Heart right ventricle (tissue), 16 donors: ENCODE measurements at places on chromosomes 1 and 21. TPM values are rescaled to one million over a fixed set of nuclear protein-coding genes. Genes with fewer than 3 reads are reported as not detected.

DNA sequence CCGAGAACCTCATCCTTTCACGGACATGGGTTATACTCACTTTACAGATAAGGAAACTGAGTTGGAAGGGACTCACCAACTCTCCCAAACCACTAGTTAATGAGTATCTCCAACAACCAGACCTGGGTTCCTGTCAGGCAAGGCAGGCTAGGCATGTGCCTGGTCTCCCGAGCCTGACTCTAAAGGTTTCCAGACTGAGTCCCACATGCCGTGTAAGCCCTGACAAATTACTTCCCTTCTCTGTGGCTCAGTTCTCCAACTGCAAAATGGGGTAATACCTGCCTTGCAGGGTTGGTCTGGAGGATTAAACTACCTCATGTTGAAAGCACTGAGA, 34.3 kb downstream of the SSBP3 start:
- no peak for DNase-seq
- H3K27me3 ChIP-seq, result no peaks in the 10 kb centered on the region
- peaks cover 50% of the 10 kb centered on the region for H3K4me1 ChIP-seq
- H3K36me3 ChIP-seq, result peaks cover under 1% of the 10 kb centered on the region

Gene TRIM46
- total RNA-seq, result not detected

DNA sequence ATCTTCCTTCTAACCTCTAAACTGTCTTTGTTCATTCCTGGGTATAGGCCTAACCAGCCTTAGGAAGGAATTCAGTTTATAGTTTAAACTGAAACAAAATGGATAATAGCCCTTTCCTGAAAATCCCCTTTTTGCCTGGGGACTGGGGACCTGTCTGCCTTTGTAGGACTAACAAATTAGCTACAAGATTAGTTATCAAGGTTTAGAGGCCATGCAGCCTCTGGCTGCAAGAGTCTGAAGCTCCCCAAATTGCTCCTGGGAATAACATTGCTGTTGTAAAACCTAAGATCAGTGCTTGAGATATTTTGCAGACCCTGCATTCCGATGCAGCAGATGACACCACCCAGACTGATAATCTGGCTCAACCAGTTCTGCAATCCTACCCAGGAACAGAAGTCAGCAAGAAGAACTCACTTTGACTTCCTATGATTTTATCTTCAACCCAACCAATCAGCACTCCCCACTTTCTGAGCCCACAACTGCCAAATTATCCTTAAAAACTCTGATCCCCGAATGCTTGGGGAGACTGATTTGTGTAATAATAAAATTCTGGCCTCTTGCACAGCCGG, 96.6 kb upstream of the ETV3 start:
- H3K4me3 ChIP-seq, result no peak overlapping the region
- H3K36me3 ChIP-seq, result no peaks in the 10 kb centered on the region
- H3K27me3 ChIP-seq, result peaks cover 23% of the 10 kb centered on the region
- no peaks in the 10 kb centered on the region for H3K4me1 ChIP-seq

Gene CD1B
- total RNA-seq, result not detected

- no peak overlapping the region for H3K27ac ChIP-seq
- DNase-seq, result no peak
- no peaks in the 10 kb centered on the region for H3K4me1 ChIP-seq
- no peak overlapping the region for H3K4me3 ChIP-seq
- no peaks in the 10 kb centered on the region for H3K27me3 ChIP-seq
Observed at GRCh38 chr1:51926171-51926812, 47.8 kb upstream of the NRDC start.

DNA sequence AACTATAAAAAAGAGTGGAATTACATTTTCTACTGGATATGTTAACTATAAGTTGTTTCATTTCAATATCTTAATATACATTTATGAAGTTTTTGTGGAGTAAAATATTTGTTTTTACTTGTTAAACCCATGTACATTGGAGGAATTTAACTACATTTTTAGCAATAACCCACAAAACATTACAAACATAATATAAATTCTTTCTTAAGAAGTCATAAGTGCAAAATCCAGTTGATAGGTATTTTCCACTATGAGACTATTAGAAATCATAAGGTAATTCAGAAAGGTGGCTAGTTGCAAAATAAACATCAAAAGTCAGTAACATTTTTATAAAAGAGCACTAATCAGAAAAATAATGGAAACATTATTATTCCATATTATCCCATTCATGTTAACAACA, 73.9 kb upstream of the RRP15 start:
- no peak overlapping the region for H3K27ac ChIP-seq
- no peak overlapping the region for H3K4me3 ChIP-seq
- H3K36me3 ChIP-seq, result no peaks in the 10 kb centered on the region
- H3K4me1 ChIP-seq, result no peaks in the 10 kb centered on the region

DNA sequence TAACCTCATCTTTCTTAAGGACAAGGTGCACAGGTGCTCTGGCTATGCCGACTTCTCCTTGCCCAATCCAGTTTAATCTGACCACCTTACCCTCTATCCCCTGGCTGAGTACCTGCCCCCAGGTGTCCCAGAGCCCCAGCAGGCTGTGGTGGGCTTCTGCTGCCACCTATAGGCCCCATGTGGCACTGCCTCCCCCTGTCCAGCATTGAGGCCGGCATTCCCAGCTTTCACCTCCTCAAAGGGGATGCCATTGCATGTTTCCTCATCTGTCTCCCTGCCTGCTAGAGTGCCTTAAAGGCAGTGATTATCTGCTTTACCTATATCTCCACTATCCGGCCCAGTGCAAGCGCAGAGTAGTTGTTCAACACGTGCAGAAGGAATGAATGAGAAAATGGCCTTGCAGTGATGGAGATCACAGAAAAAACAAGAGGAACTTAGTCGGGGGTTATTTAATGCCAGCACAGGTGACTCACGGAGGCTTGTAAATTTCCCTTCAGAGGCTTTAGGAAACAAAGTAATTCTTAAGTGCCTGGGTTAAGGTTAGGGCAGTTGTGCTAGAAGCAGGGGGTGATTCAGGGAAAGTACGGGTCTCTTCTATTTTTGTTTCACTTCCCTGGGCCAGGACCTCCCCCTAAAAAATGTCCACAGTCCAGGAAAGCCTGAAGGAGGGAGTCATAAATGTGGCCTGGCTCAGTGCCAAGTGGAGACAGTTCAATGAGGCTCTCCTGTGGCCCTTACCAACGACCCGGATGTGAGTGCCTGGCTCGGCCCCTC, 131.8 kb upstream of the NGF start:
- DNase-seq, result peak; percentile 22
- H3K4me1 ChIP-seq, result no peaks in the 10 kb centered on the region
- H3K27ac ChIP-seq, result no peak overlapping the region
- H3K27me3 ChIP-seq, result no peaks in the 10 kb centered on the region
- H3K4me3 ChIP-seq, result no peak overlapping the region
- no peaks in the 10 kb centered on the region for H3K36me3 ChIP-seq

GRCh38 chr1:247496581-247497285, 38.8 kb upstream of the OR2B11 start:
- DNase-seq, result no peak
- H3K36me3 ChIP-seq, result no peaks in the 10 kb centered on the region
- H3K27ac ChIP-seq, result no peak overlapping the region
- H3K27me3 ChIP-seq, result peaks cover 13% of the 10 kb centered on the region
- no peak overlapping the region for H3K4me3 ChIP-seq
- no peaks in the 10 kb centered on the region for H3K4me1 ChIP-seq

Gene APOBEC4
- total RNA-seq, result not detected

DNA sequence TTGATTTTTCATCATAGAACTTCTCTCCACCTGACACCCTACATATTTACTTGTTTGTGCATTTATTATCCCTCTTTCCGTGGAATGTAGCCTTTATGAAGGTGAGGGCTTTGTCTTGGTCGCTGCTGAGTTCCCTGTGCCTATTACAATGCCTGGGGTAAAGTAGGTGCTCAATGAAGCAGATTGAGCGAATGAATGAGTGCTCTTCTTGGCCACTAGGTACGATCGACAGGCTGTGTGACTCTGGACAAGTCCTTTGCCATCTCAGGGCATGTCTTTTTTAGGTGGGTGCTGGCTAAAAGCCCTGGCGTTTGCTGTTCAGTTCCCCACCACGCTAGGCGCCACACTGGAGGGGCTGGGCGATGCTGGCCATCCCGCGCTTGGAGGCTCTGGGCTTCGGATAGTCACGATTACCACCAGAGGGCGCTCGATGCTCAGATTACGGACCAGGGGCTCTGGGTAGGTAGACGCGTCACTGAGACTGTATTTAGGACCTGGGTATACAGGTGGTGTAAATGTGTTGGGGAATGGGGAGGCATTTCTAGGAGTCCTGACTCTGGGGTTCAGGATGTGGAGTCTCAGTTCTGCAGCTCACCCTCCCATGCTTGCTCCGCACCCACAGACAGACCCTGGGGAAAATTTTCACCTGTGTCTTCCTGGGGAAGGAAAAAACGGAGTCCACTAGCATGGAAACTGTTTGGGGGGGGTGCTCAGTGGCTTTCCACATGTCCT, 71.0 kb upstream of the CSF3R start:
- DNase-seq, result peak; percentile 52
- no peaks in the 10 kb centered on the region for H3K36me3 ChIP-seq
- peaks cover 4% of the 10 kb centered on the region for H3K27me3 ChIP-seq
- no peak overlapping the region for H3K27ac ChIP-seq
- no peak overlapping the region for H3K4me3 ChIP-seq

DNA sequence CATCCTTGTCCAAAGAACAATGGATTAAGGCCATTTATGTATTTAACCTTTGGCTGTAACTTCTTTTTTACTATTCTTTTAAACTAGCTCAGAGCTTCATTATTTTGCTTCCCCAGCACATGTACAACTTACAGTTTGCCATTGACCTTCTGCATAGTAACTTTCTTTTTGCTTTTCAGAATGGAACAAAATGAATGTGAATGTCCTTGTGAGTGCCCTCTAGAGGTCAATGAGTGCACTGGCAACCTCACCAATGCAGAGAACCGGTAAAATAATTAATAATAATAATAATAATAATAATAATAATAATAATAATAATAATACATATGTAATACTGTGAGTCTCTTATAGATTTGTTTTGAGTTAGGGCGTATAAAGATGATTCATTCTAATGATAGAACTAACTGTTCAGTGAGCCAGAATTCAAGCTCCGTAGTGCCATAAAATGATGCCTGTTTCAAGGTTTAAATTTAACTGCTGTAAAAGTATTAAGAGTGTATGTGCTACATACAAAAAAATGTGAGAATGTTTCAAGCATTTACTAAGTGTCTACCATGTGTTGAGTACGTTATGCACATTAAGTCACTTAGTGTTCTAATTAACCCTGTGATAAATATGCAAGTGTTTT, 69.0 kb upstream of the RAVER2 start:
- H3K27ac ChIP-seq, result no peak overlapping the region
- DNase-seq, result no peak
- no peak overlapping the region for H3K4me3 ChIP-seq
- H3K27me3 ChIP-seq, result no peaks in the 10 kb centered on the region
- H3K36me3 ChIP-seq, result no peaks in the 10 kb centered on the region
- H3K4me1 ChIP-seq, result no peaks in the 10 kb centered on the region

Gene DNAJC8
- total RNA-seq, result 58.3 TPM
